ENCODE measurements at places on chromosomes 2 and 18.

- DNase-seq, result no peak
These were observed 305.1 kb upstream of the MGAT5 start for GRCh38 chr2:133948610-133949290.

GRCh38 chr2:172056293-172056692 lies 29.0 kb upstream of the DLX1 start:
- DNase-seq, result no peak

DNA sequence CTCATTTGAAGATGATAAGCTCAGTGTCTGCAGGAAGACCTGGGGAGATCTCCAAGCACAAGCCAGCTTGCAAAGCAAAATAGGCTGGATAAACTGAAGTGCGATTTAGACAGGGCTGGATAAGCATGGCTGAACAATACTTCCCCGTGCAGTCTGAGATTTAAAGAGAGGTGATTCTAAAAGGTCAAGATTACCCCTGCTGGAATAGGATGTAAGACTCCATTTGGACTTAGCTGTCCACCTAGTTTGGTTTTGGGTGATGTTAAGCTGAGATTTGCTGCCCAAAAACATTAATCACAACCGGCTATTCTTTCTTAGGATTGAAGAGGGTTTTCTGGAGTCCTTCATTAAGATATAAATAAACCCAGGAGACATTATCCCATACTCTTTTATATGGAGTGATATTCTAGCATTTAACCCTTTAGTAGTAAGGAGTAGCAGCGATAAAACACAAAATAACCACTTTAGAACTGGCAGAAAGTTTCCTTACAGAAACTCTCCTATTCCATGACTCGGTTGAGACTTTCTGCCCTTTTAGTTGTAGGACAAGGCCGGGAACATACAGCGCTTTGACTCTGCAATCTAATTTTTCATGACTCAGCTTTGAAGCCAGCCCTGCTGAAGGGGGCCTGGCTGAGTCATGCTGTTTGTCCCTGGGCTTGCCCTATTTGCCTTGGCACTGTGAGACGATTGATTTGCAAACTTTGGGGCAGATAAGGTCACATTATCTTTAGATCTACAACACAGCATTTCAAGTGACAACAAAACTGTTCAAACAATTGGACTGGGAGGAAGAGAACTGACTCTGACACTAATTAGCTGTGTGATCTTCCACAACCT lies 238.2 kb downstream of the GCA start:
- DNase-seq, result no peak

DNA sequence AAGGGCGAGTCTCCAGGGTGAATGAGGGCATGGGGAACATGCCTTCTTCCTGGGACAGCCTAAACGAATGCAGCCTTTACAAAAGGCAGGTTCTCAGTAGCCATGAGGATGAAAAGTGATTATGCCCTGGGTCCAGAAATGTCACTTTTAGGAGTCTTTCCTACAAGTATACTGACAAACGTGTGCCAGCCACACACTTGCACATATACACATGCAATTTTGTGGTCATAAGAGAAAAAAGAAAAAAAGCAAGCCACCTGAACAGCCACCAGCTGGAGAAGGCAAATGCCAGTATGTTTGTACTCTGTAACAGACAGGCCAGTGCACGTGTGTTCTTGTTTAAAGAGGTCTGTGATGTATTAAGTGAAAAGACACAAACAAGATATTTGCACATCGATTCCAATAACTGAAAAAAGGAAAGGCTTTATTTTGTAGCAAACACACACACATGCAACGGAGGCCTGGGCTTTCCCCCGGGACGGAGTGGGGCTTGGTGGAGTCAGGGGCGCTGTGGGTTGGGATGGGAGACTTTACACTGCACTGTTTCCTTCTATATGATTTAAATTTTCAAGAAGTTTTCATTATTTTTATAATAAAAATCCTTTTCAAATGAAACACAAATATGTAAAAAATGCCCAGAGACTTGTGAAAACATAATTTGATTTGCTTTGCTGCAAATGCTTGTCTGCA lies 108.4 kb downstream of the FAM210A start:
- DNase-seq, result no peak

DNA sequence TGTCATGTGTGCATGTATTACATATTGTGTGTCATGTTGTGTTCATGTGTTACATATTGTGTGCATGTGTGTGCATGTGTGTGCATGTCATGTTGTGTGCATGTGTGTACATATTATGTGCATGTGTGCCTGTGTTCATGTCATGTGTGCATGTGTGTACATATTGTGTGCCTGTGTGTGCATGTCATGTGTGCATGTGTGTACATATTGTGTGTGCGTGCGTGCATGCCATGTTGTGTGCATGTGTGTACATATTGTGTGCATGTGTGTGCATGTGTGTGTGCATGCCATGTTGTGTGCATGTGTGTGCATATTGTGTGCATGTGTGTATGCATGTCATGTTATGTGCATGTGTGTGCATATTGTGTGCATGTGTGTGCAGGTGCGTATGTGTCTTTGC lies 267.1 kb downstream of the EIPR1 start:
- no peak for DNase-seq

GRCh38 chr2:179098080-179098689 lies 48.2 kb upstream of the CCDC141 start:
- DNase-seq, result no peak

DNA sequence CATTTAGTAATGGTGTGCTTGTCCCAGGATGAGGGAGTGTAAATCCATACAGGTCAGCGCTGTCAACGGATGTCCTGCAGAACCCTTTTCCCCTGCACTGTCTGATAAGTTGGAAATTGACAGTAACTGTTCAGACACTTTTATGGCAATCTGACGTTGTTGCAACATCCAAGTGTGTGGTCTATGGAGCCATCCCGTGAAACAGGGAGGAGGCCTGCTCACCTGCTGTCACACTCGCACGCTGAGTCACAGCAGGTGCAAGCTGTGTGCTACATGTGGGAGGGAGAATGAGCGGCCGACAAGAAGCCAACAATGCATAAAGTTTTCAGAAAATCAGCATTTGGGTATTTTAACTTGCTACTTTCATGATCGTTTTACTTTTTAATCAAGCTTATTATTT lies 43.7 kb upstream of the RMDN2 start:
- DNase-seq, result no peak

- no peak for DNase-seq
These were observed 24.9 kb upstream of the EPC2 start for GRCh38 chr2:148619560-148620195.

- peak; percentile 79 for DNase-seq
These were observed 111.4 kb downstream of the FTCDNL1 start for GRCh38 chr2:199739413-199740110.
